Sigmoid colon (tissue), 7 donors: ENCODE measurements at places on chromosomes 12 and 14. TPM values are rescaled to one million over a fixed set of nuclear protein-coding genes. Genes with fewer than 3 reads are reported as not detected.

KIF5A gene
- total RNA-seq: 6.0 TPM

CLEC4D gene
- 0.16 TPM for total RNA-seq

ZNF891 gene
- 4.6 TPM for total RNA-seq

KRT6C gene
- total RNA-seq: not detected

SLC7A8 gene
- total RNA-seq: 19.7 TPM

ETFBKMT gene
- 2.9 TPM for total RNA-seq

PRMT5 gene
- 36.0 TPM for total RNA-seq

POLE gene
- 12.5 TPM for total RNA-seq

DCP1B gene
- total RNA-seq: 24.8 TPM

LAG3 gene
- total RNA-seq: 6.9 TPM

RNASE13 gene
- total RNA-seq: not detected

RPS6KL1 gene
- total RNA-seq: 7.8 TPM

NPFF gene
- not detected for total RNA-seq

EIF2B2 gene
- 34.1 TPM for total RNA-seq

STYK1 gene
- 0.54 TPM for total RNA-seq

CDCA3 gene
- 0.36 TPM for total RNA-seq

ORMDL2 gene
- 18.1 TPM for total RNA-seq

GLT8D2 gene
- 12.5 TPM for total RNA-seq

DDX47 gene
- 54.4 TPM for total RNA-seq

GPR162 gene
- total RNA-seq: 7.3 TPM

ACOT4 gene
- total RNA-seq: 0.36 TPM

NEUROD4 gene
- total RNA-seq: not detected

EPYC gene
- total RNA-seq: not detected

RGS6 gene
- 8.0 TPM for total RNA-seq

GNG2 gene
- total RNA-seq: 44.2 TPM

OVCH1 gene
- 2.5 TPM for total RNA-seq

RPS26 gene
- 3,746 TPM for total RNA-seq

MUCL1 gene
- total RNA-seq: not detected

MIPOL1 gene
- 12.1 TPM for total RNA-seq

HVCN1 gene
- 3.8 TPM for total RNA-seq

KRT72 gene
- total RNA-seq: not detected

NCKAP5L gene
- 10.0 TPM for total RNA-seq

STAT6 gene
- 163 TPM for total RNA-seq

NKX2-1 gene
- not detected for total RNA-seq

PLCZ1 gene
- total RNA-seq: not detected

TOMM20L gene
- not detected for total RNA-seq

CD163L1 gene
- total RNA-seq: 1.7 TPM

CIROP gene
- not detected for total RNA-seq

TMPRSS12 gene
- not detected for total RNA-seq

FOXG1 gene
- not detected for total RNA-seq

FKBP11 gene
- total RNA-seq: 5.7 TPM

CRACR2A gene
- total RNA-seq: 4.2 TPM

STON2 gene
- total RNA-seq: 15.6 TPM

AMIGO2 gene
- 33.2 TPM for total RNA-seq

KRT6A gene
- not detected for total RNA-seq

C1S gene
- 486 TPM for total RNA-seq

OR4K1 gene
- total RNA-seq: not detected

MAP3K12 gene
- total RNA-seq: 18.5 TPM

CACNA2D4 gene
- 3.2 TPM for total RNA-seq

TMEM121 gene
- 5.0 TPM for total RNA-seq

ACSS3 gene
- 15.0 TPM for total RNA-seq

OASL gene
- not detected for total RNA-seq

TAS2R42 gene
- total RNA-seq: not detected

SSTR1 gene
- 0.16 TPM for total RNA-seq

PTCSC3 gene
- not detected for total RNA-seq

TAS2R10 gene
- 0.54 TPM for total RNA-seq
